Muscle of leg (tissue), 16 donors: ENCODE measurements at places on chromosomes 6 and 20.
A peak's percentile ranks its signal among the peaks of the same experiment; 100 is the strongest.

GRCh38 chr6:167569879-167570278 is 245.0 kb downstream of the TTLL2 start:
- no peak for DNase-seq

GRCh38 chr20:17390655-17391054 is 140.5 kb downstream of the BFSP1 start:
- no peak for DNase-seq

- no peak for DNase-seq
Observed at GRCh38 chr6:85493389-85493788, 43.5 kb downstream of the NT5E start.

DNA sequence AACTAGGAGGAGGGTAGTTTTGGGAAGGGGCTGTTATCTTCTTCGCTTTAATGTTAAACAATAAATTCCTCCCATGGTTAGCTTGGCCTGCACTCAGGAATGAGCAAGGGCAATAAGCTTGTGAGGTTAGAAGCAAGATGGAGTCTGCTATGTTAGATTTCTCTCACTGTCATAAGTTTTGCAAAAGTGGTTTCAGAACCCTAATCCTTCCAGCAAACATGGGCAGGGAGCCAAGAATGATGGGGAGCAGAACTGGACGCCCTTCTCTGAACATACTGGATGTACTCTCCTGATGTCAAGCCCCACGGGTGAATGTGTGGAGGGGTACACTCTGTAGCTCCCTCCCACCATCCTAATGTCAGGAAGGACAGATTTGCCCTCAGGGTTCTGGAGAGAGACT is 22.3 kb downstream of the C6orf163 start:
- DNase-seq: no peak

- DNase-seq: no peak
Observed at GRCh38 chr6:118370722-118371121, 177.4 kb upstream of the PLN start.

DNA sequence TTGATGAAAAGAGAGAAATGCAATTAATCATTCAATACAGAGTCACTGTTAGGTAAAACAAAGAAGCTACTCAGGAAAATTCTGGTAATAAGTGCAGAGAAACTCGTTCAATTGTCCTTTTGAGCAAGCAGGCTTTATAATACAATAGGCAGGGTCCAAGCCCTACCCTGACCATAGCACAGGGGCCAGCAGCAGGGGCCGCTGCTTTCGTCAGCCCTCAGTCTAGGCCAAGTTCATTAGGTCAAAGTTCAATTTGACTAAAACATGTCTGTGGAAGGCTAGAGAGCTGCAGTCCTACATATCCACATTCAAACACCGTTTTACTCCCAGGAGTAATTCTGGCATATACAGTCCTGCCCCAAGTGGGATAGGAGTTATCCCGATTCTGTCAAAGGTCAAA is 94.6 kb downstream of the BCAS1 start:
- DNase-seq: no peak

DNA sequence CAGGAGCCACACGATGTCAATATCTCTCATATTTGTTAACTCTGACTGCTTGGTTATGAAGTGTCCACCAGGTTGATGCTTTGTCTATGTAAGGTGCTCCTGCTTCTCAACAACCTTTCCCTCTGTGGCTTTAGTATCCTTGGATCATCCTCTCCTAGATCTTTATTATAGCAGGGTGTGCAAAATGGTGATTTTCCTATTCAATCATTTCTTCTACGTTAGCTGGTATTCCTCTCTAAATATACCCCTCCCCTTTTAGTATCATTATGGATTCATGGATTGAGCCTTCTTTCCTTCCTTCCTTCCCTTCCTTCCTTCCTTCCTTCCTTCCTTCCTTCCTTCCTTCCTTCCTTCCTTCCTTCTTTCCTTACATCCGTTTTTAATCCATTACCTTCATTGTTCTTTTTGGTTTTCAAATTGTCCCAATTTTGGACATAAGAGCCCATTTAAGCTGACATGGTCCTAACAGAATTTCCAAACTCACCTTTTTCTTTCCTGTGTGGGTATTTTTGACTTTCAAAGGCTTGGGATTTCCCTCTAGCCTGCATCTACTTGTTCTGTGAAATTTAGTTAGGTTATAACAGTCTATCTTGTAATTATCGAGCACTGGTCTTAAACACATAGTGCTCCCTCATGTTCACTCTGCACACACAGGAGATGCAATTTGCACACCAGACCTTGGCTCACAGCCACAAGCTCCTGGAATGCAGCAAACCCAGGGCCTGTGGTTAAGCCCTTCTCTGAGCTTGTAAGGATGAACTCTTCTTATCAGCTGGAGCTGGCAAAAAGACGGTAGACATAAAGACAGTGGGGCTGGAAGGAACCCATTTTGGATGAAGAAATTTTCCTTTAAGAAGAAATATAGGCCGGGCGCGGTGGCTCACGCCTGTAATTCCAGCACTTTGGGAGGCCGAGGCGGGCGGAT is 109.9 kb downstream of the SLC24A3 start:
- no peak for DNase-seq

DNA sequence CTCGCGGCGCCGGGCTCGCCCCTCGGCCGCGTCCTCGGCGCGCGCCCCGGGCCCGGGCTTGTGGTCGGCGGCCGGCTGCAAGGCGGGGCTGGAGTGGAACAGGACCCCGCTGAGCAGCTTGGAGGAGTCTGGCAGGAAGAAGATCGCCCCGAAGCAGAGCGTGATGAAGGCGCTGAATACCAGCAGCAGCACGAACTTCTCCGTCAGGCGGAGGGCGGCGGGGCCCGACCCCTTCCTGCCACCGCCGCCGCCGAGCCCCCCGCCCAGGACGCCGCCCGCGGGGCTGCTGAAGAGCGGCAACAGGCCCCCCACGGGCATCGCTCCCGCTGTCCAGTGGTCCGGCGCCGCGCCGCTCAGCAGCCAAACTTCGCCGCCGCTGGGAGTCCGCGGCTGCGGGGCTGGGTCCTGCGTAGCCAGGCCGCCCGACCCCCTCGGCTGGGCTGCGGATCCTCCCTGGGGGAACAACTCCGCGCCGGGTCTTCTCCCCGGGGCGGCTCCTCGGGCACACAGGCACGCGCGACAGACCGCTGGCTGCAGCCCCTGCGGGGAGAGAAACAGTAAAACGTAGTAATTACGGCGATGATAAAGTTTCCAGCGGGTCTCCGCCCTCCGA is 707 bp downstream of the MAN1A1 start:
- DNase-seq: peak; percentile 60

GRCh38 chr20:51036226-51036625 is 13.3 kb upstream of the KCNG1 start:
- DNase-seq: no peak

DNA sequence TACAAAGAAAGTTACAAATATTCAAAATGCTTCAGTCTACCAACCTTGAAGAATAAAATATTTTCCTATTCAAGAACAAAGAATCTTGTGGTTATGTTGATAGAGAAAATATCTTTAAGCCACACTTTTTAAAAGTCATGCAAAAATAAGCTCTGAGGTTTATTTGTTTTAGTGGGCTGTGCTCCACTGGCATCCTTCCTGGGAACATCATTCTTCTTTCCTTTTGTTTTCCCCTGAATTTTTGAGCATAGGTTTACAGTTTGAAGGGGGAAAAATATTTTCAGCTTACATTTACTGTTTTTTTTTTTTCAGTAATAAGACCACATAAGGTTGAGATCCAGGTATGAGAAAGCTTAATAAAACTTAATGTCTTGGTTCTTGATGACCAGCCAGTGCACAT is 72.0 kb upstream of the BACH2 start:
- DNase-seq: peak; percentile 72

- DNase-seq: no peak
Observed at GRCh38 chr6:110652520-110652919, 162.7 kb downstream of the CDK19 start.

DNA sequence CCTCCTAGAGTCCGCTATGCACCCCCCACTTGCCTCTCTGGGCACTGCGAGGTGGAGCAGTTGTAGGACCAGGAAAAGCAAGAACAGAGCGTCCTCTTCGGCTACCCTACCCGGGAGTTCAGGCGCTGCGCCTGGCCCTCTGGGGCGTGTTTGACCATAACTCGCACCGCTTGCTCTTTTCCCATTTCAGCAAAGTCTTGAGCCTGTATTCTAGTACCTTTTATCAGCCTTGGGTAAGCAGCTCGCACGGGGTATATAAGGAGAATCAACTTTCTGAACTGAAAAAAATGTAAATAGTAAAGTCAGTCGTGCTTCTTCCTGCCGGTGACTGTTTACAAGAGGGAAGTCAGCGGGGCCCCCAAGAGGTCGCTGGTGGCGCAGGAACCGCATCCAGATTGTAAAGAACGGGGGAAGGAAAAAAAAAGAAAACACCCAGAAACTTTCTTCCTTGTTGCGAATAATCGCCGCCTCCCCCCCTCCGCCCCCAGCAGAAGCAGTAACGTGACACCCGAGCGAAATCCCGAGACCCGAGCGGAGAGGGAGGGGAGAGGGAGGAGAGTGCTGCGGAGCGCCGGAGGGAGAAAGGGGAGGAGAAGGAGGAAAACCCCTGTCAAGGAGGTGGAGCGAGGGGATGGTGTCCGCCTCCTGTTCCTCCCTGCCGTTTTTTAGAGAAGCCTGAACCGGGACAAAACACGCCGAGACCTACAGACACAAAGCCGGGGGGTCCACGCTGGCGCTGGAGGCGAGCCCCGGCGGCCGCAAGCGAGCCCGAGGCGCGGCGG is at the start of gene UST:
UST (plus strand) TSS at position 668 of the 782 bp plus-strand sequence. CDS start 401 bp downstream, outside the sequence.
- peak; percentile 99 for DNase-seq

GRCh38 chr6:29958921-29959320 is 16.6 kb downstream of the HLA-A start:
- no peak for DNase-seq

GRCh38 chr20:62363920-62364851 is 2.9 kb downstream of the LAMA5 start:
- DNase-seq: peak; percentile 15

DNA sequence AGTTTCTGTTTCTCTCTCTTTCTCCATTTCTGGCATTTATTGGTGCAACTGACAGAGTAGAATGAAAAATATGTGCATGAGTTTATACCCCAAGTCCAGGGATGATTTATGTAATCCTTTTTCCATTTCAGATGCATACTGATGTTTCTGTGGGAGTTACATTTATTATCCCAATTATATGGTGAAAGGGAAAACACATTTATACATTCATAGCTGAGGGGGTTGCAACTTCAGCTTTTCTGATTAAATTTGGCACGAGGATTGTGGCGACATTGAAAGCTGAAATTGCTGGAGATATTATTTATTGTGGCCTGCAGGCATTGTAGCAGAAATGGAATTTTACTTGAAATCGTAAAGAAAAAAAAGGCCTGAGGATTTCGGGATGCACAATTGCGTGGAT is 31.5 kb upstream of the FNDC1 start:
- DNase-seq: peak; percentile 39

DNA sequence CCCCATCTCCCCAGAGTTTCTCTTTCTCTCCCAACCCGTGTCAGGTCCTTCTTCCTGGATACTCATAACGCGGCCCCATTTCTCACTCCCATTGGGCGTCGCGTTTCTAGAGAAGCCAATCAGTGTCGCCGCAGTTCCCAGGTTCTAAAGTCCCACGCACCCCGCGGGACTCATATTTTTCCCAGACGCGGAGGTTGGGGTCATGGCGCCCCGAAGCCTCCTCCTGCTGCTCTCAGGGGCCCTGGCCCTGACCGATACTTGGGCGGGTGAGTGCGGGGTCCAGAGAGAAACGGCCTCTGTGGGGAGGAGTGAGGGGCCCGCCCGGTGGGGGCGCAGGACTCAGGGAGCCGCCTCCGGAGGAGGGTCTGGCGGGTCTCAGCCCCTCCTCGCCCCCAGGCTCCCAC is at the start of gene HLA-F:
HLA-F (plus strand) TSS at position 173 of the 404 bp plus-strand sequence; CDS start at position 203, 30 bp downstream.
- DNase-seq: peak; percentile 89

DNA sequence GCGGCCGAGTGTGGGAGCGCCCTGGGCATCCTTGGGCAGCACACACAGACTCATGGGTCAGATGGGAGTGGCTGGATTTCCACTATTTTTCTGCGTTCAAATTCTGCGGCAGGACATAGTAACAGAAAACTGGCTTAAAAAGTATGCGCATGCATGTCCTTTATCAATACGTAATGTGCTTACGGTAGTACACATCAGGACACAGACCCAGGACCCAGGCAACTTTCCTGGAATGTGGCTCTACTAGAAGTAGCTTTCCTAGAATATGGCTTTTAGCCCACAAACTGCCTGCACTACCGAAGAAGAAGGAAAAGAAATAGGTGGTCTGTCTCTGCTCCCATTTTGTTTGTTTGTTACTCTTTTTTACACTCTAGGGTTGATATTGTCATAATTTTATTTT is 43.4 kb upstream of the SHLD1 start:
- DNase-seq: no peak

DNA sequence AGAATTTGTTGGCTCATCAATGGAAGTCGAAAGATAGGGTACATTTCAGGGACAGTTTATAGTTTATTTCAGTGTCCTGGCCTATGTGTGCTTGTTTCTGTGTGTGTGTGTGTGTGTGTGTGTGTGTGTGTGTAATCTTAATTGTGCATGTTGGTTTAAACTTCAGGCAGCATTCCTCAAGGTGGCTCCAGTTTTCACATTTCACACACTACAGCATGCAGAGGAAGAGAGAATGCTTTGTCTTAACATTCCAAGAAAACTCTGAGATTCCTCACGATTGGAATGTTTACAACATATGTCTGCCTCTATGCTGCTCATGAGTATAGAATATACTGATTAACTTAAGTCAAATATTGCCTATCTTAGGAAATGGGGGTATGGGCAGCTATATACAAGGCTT is 332.6 kb upstream of the EPHA7 start:
- peak; percentile 29 for DNase-seq

DNA sequence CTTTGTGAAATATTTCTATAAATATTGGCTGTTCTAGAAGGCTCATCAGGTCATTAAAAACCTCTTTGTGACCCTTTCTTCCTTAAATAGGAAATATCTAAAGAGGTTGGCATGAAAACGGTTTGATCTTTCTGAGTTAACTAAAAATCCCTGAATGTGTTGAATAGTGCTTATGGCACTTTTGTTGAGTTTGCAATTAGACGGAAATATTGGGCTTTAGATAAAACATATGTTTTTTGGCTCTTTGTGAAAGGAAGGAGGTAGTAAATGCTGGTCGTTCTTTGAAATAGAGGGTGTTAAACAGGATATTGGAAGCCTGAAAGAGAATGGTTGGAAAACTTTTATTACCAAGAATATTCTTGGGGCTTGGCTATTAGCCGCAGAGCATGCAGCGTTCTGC is 163.0 kb downstream of the ARID1B start:
- no peak for DNase-seq

- no peak for DNase-seq
Observed at GRCh38 chr6:43089874-43090558, 13.9 kb downstream of the PTK7 start.
